Stimulated activated CD8-positive, alpha-beta memory T cell treated with anti-CD3 and anti-CD28 coated beads, Interleukin-7, amount 100 ng/mL, for 4 hours (primary cell): ENCODE measurements at places on chromosomes 12 and 14.

DNA sequence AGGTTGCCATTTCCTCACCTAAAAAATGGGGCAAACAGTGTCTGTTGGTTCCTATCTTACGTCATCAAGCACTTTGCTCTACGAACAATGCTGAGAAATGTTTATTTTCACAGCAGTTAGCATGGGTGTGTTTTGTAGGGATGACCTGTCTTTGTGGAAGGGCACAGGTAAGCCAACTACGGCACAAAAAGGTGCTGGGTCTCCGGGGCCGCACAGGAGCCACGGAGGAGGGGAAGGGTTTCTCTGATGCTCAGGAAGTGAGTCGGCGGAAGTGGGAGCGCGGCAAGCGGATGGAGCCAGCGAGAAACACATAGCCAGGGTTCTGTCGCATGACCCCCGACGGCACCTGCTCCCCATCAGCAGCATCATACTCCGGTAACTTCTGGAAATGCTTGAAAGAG lies 65.6 kb upstream of the TCL1B start:
- peak; percentile 11 for DNase-seq

DNA sequence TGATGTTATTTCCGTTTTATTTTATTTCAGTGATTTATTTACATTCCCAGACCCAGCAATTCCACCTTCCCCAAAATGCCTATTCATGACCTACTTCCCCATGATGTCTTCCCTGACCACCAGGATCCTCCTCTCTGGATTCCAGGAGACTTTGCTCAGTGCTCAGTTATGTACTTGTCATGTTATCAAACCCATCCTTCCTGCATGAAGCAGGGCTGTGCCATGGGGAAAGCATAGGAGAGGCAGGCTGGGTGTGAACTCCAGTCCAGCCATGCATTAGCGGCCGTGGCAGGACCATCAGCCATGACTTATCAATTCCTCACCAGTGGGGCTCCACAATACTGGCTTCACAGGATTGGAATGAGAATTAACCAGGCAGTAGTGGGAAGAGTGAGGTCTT lies 57.8 kb downstream of the B4GALNT3 start:
- no peak for DNase-seq

DNA sequence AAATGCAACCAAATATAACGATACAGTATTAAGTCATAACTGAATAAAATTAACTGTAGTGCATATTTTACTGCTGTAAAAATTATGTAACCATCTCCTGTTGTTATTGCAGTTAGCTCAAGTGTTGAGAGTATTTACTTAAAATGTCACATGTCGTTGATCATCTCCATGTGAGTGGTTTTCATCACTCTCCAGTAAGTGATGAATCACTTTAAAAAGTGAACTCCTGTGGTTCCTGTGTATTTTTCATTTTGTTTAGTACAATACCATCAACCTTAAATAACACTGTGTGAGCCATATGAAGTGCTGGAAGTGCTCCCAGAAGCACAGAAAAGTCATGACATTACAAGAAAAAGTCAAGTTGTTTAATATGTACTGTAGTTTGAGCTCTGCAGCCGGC lies 104.7 kb upstream of the SLCO1B1 start:
- no peak for DNase-seq

- DNase-seq: no peak
Measured at GRCh38 chr12:109678719-109679118, 34.9 kb upstream of the FAM222A start.

GRCh38 chr12:104701301-104701700 lies 244.6 kb downstream of the CHST11 start:
- no peak for DNase-seq

DNA sequence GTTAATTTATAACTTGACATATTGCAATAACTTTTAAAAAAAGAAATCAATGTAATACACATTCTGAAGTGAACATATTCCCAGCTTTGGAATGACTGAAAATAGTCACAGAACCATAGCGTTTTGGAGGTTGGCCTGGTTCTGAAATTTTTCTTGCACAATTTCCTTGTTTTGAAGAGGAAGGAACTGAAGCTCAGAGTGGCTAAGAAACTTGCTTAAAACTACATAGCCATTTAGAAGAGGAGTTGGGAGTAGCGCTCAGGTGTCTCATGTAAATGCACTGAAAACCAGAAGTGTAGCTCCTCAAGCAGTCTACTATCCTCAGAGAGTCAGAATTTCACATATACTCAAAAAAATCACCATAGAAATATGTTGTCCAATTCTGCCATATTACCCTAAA lies 41.2 kb downstream of the SLC38A1 start:
- DNase-seq: no peak

DNA sequence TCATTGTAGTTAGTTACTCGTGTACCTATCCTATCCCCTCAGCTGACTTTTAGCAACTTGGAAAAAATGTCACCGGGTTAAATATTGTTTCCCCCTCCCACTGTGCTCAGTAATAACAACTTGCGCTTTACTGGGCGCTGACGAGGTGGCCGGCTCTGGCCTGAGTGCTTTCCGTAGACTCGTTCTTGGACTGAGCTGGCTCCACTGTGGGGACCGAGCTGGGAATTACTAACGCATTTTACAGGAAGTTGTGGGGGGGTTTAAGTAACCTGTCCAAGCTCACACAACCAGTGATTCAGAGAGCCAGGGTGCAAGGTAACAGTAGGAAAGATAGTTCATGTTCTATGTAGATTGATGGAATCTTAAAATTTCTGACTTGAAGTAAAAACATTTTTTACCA lies 82.5 kb upstream of the KICS2 start:
- DNase-seq: no peak

DNA sequence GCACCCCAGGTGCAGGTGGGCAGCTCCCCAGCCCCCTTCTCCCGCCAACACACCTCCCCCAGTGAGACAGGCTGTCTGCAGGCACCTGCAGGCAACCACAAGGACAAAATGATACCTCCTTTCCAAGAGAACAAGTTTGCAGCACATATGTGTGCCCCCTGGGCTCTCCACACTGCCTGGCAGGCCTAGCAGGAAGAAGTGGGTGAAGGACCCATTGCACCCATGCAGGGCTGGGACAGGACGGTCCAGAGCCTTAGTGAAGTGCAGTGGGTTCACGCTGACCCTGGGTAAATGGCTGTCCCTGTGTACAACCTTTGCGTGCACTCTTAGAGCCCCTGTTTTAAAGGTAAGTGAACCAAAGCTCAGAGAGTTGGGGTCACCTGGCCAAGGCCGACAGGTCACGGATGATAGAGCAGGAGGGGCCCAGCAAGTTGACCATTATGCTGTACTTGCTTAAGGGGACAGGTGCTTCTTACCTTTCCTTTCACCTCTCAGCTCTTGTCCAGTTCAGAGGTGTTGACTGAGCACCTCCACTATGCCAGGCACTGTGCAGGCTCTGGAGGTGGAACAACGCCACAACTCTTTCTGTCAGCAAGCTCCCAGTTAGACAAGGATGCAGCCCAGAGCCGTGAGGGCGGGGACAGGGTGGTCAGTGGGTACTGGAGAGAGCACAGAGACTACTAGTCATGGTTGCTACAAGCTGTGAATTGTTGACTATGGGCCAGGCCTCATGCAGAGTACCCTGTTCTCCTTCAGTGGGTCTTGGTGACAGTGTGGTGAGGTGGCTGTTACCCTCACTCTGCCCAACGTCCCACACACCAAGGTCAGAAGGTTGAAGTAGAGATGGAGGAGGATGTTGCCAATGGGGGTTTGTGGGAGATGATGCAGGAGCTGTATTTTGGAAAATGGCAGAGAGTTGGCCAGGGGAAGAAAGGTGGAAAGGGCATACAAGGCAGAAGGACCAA lies 125.9 kb downstream of the PAPOLA start:
- no peak for DNase-seq

DNA sequence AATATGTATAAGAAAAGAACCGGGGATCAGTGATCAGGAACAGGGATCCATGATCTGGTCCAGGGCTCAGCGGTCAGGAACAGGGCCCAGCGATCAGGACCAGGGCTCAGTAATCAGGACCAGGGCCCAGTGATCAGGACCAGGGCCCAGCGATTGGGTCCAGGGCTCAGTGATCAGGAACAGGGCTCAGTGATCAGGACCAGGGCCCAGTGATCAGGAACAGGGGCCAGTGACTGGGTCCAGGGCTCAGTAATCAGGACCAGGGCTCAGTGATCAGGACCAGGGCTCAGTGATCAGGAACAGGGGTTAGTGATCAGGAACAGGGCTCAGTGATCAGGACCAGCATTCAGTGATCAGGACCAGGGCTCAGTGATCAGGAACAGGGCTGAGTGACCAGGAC lies 56.3 kb downstream of the TMEM121 start:
- no peak for DNase-seq

DNA sequence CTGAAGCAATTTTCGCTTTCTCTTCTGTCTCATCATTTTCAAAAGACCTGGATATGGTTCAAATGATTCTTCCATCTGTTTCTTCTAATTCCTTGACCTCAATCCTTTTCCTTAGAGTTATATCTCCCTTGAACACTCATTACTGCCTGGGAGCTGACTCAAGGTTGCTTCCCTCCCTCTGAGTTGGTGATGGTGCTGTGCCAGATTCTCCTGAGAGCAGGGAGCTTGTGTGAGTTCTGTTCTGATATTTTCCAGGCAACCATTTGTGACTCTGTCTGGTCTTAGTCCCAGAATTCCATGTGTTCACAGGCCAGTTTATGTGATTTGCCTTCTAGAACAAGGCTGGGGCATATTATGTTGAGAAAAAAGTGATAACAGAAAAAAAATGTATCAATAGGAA lies 505.1 kb upstream of the SYT1 start:
- no peak for DNase-seq

DNA sequence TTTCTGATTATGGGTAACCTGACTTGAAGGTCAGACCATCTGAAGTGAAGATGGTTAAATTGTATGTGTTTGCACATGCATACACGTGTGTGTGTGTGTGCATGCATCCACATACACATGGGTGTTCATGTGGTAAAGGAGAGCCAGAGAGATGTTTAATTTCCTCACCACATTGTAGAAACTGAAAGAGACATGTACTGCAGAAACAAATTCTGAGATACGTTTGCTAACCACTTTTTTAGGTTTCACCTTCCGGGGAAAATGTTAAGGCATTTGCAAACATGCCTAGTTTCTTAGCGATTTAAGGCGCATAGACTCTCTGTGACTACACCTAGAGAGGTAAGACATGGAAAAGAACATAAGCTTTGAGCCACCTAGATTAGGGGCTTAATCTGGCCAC lies 362.9 kb downstream of the RAD51B start:
- no peak for DNase-seq

- no peak for DNase-seq
Measured at GRCh38 chr12:65949009-65949623, 124.8 kb downstream of the HMGA2 start.

- no peak for DNase-seq
Measured at GRCh38 chr12:59632408-59632807, 36.6 kb downstream of the SLC16A7 start.

GRCh38 chr14:104433401-104434213 lies 146.0 kb upstream of the C14orf180 start:
- no peak for DNase-seq

DNA sequence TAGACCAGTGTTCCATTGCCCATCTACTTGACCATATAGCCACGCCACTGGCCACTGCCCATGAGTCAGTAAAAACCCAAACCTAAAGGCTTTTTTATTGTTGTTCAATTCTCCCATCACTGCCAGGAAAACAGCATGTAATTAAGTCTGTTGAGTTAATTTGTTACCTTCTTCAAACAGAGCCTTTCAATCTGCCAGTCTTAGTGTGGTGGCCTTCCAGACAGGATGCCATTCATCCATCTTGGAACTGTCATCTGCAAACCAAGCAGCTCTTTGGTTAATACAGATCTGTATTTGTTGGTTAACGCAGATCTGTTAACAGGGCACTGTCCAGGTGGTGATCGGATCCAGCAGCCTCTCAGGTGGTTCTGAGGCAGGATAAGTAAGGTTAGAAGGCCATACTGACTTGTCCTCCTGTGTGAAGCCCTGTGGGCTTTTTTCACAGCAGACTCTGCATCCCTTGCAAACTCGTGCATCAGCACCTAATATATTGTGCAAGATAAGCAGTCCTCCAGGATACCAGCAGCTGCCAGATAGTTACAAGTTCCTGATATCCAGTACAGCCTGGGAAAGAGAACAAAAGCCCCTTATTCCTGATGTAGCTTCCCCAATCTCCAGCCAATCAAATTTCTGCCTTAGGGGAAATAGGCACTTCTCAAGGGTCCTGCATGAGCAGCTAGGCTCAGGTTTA lies 59.1 kb upstream of the DHRS4 start:
- no peak for DNase-seq

DNA sequence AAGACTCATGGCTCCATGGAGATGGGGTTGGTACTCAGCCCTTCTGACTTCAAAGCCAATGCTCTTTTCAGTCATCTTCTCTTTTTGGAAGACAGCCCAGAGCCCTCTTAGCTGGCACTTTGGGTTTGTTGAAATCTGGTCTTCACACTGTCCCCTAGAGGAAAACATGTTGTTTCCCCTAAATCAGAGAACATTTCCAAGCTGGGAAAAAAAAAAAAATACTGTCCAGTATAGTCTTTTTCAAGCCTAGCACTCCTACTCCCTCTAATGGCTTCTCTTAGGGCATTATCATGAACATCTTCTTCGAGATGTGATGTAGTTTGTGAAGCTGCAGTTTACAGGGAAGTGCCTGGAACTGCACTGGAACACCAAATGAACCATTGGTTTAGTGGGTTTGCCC lies 3.0 kb upstream of the ZC3H14 start:
- no peak for DNase-seq

- peak; percentile 26 for DNase-seq
Measured at GRCh38 chr14:76955575-76956315, 72.8 kb downstream of the IRF2BPL start.

DNA sequence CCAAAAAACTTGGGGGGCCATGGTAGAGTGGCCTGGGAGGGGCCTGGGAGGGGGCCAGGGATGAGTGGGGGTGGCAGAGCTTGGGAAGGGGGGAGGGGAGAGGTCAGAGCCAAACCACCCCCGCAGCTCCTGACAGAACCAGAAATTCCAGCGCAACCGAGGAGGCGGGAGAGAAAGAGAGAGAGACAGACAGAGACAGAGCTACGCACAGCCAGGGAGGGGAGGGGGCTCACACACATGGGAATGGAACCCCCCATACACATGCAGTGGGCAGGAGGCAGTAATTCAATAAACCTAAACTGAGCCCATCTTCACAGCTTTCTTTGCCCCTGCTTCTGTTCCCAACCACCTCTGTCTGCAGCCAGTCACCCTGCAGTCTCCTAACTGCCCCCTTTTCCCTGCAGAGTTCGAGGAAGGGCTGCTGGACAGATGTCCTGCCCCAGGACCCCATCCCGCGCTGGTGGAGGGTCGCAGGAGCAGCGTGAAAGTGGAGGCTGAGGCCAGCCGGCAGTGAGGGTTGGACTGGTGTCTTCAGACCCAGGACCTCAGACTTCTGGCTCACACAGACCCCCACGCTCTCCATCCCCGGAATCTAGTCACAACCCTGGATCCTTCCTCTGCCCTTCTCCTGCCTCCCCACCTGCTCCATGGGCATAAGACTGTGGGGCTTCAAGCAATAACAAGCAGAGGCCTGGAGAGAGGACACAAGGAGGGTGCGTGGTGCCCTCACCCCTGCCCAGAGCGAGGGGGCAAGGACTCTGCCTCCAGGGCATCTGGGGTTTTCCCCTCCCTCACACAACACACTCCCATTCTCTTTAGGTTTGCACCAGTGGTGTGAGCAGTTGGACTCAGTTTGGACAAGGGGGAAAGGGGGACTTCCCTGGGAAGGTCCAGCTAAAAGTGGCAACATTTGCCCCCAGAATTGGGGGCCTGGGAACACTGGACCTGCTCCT lies 5.6 kb downstream of the NAB2 start:
- no peak for DNase-seq

GRCh38 chr12:42130672-42131402 lies 13.8 kb downstream of the GXYLT1 start:
- DNase-seq: no peak
